CD4-positive, alpha-beta memory T cell (primary cell): ENCODE measurements at places on chromosomes 11 and 22. TPM values are rescaled to one million over a fixed set of nuclear protein-coding genes. Genes with fewer than 3 reads are reported as not detected.

- no peaks in the 10 kb centered on the region for H3K4me1 ChIP-seq
- H3K36me3 ChIP-seq, result no peaks in the 10 kb centered on the region
- H3K4me3 ChIP-seq, result no peak overlapping the region
- no peak for DNase-seq
These were observed 74.9 kb downstream of the CECR2 start for GRCh38 chr22:17444204-17444504.

DNA sequence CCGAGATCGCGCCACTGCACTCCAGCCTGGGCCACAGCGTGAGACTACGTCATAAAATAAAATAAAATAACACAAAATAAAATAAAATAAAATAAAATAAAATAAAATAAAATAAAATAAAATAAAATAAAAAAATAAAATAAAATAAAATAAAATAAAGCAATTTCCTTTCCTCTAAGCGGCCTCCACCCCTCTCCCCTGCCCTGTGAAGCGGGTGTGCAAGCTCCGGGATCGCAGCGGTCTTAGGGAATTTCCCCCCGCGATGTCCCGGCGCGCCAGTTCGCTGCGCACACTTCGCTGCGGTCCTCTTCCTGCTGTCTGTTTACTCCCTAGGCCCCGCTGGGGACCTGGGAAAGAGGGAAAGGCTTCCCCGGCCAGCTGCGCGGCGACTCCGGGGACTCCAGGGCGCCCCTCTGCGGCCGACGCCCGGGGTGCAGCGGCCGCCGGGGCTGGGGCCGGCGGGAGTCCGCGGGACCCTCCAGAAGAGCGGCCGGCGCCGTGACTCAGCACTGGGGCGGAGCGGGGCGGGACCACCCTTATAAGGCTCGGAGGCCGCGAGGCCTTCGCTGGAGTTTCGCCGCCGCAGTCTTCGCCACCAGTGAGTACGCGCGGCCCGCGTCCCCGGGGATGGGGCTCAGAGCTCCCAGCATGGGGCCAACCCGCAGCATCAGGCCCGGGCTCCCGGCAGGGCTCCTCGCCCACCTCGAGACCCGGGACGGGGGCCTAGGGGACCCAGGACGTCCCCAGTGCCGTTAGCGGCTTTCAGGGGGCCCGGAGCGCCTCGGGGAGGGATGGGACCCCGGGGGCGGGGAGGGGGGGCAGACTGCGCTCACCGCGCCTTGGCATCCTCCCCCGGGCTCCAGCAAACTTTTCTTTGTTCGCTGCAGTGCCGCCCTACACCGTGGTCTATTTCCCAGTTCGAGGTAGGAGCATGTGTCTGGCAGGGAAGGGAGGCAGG is at the start of gene GSTP1:
Gene GSTP1 (plus strand): TSS at position 566 of the 958 bp plus-strand sequence. CDS start 32 bp downstream, at position 598.
- peak; percentile 71 for DNase-seq
- H3K27me3 ChIP-seq, result no peaks in the 10 kb centered on the region
- peak within 1 kb of the TSS; percentile 6 for H3K4me3 ChIP-seq
- peak within 1 kb of the TSS; percentile 65 for H3K27ac ChIP-seq
- peaks cover 20% of the 10 kb centered on the region for H3K4me1 ChIP-seq

GRCh38 chr11:118881228-118881627 is 2.5 kb upstream of the CXCR5 start:
- no peak for DNase-seq
- H3K27me3 ChIP-seq, result no peaks in the 10 kb centered on the region
- H3K4me1 ChIP-seq, result peaks cover 76% of the 10 kb centered on the region
- no peak overlapping the region for H3K27ac ChIP-seq

GSTT2B gene
- total RNA-seq, result not detected

GRCh38 chr22:17239156-17239701 is 20.0 kb upstream of the ADA2 start:
- DNase-seq, result no peak
- H3K36me3 ChIP-seq, result no peaks in the 10 kb centered on the region
- no peaks in the 10 kb centered on the region for H3K27me3 ChIP-seq

DNA sequence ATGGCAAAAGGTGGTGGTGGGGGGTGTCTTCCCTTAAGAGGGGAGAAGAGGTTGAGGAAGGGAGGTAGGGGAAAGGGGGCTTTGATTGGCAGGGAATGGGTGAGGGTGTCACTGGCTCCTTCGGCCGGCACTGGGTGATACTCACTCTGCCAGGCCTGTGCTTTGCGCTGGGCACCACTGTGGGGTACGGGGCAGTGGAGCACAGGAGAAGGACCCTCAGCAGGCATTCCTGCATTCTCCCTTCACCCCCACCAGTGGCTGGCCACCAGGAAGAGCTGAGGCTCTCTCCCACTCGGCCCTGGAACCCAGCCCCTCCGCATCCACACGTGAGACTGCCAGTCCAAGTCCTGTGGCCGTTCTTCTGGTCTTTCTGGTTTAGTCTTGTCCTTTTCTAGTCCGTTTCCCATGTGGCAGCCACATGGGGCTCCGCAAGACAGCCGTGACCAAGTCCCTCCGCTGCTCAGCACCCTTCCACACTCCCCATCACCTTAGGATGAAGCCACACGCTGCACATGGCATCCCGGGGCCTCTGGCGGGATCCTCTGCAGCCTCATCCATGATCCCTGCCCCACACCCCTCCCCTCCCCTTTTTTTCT is 8.0 kb downstream of the CAPN5 start:
- no peaks in the 10 kb centered on the region for H3K27me3 ChIP-seq
- peaks cover 13% of the 10 kb centered on the region for H3K4me1 ChIP-seq
- H3K27ac ChIP-seq, result no peak overlapping the region
- H3K4me3 ChIP-seq, result no peak overlapping the region
- DNase-seq, result no peak

DNA sequence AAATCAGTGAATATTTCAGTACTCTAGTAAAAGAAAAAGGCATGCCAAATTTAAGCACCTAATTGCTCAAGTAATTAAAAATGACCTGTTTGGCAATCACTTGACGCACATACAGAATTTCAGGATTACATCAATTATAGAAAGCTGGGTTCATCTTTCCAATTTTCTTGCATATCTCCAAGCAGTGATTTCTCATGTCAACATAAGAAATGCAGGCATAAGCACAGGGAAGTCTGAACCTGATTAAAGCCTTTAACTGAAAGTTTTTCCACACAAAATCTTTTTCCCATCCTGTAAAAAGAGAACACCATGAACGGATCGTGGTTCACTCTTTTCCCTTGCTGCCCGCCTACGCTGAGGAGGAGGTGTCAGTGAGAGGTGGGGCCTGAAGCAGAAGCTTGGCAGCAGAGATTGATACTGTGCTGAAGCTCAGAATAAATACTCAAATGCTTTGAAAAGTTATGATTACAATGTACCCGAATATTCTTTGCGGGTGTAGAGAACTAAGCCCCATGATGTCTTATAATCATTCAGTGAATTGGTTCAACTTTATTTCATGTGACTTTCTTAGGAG is 704.1 kb upstream of the CCDC90B start:
- no peaks in the 10 kb centered on the region for H3K27me3 ChIP-seq
- H3K36me3 ChIP-seq, result no peaks in the 10 kb centered on the region
- H3K4me3 ChIP-seq, result no peak overlapping the region
